Lung (tissue), 17 donors: ENCODE measurements at places on chromosomes 6 and 20.

DNA sequence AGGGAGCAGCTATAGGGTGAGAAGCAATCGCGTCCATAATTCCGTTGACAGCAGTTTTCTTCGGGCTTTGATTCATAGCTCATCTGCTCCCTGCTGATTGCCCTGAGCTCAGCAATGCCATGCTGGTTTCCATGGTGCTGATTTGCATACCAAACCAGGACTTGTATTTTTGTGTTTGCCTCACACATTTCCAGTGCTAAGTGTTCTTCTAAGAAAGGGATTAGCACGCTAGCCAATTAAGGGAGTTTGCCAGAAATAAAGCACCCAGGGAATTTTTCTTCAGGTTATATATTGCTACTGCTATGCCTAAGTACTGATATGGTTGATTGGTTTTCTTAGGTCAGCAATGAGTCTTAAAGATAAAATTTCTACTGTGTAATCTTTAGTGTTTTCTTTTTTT is 177.6 kb downstream of the PLCB1 start:
- DNase-seq, result peak; percentile 11
- H3K27ac ChIP-seq, result no peak overlapping the region
- no peaks in the 10 kb centered on the region for H3K36me3 ChIP-seq
- H3K4me1 ChIP-seq, result no peaks in the 10 kb centered on the region
- no peak overlapping the region for H3K4me3 ChIP-seq

DNA sequence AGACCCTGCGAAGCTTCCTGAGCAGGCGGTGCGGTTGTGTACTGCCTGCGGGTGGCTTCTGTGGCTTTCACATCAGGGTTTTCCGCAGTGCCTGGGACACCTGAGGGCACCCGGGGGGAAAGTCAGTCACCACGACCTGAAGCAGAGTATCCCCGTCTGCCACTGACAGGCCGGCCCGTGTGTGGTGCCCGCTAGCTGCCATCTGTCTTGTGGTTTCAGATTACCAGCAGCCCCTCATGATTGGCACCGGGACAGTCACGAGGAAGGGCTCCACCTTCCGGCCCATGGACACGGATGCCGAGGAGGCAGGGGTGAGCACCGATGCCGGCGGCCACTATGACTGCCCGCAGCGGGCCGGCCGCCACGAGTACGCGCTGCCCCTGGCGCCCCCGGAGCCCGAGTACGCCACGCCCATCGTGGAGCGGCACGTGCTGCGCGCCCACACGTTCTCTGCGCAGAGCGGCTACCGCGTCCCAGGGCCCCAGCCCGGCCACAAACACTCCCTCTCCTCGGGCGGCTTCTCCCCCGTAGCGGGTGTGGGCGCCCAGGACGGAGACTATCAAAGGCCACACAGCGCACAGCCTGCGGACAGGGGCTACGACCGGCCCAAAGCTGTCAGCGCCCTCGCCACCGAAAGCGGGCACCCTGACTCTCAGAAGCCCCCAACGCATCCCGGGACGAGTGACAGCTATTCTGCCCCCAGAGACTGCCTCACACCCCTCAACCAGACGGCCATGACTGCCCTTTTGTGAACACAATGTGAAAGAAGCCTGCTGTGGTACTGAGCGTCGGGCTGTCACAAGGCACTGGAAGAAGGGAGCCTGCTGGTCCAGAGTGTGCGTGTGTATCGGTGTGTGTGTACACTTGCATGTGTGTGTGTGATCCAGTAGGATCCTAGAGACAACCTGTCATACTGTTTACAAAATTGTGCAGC is 54.4 kb downstream of the GOPC start:
- no peak overlapping the region for H3K4me3 ChIP-seq
- H3K36me3 ChIP-seq, result peaks cover 3% of the 10 kb centered on the region
- H3K27ac ChIP-seq, result peak overlapping the region; percentile 46
- no peaks in the 10 kb centered on the region for H3K4me1 ChIP-seq
- DNase-seq, result peak; percentile 71

GRCh38 chr6:53833155-53833554 is 38.4 kb downstream of the LRRC1 start:
- no peak for DNase-seq
- no peaks in the 10 kb centered on the region for H3K27me3 ChIP-seq
- H3K27ac ChIP-seq, result no peak overlapping the region
- no peaks in the 10 kb centered on the region for H3K36me3 ChIP-seq
- no peak overlapping the region for H3K4me3 ChIP-seq

DNA sequence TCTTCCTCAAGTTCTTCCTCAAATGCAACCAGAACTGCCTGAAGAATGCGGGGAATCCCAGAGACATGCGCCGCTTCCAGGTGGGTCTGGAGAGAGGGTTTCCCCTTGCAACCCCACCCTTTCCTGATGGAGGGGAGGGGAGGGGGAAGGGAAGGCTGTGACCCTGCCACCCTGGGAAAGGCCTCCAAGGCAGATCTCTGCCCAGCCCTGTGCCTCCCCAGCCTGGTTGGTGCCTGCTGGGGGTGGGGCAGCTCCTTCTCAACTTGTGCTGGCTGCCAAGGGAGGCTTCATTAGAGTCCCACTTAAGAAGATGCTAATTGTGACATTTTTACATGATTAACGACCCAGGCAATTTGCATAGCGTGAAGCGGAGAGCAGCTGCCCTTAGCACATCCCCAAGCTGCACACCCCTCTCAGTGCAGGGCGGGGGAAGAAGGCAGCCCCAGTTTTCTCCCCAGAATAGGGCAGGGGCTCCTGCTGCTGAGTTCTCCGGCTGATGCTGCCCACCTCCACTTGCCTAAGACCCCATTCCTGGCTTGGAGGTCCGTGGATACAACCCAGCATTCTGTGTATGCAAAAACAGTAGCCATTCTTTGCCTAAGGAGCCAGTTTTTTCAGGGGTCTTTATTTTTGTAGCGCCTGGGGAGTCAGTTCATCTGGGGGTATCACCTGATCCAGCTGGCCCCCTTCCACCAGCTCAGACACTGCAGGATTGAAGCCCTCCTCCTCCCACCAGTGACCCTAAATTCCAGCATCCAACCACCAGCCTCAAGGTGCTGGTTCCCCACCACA is 51.7 kb downstream of the CPXM1 start:
- DNase-seq, result no peak
- H3K27ac ChIP-seq, result no peak overlapping the region
- no peaks in the 10 kb centered on the region for H3K36me3 ChIP-seq
- no peaks in the 10 kb centered on the region for H3K4me1 ChIP-seq
- no peak overlapping the region for H3K4me3 ChIP-seq

- DNase-seq, result peak; percentile 29
- peaks cover 6% of the 10 kb centered on the region for H3K4me1 ChIP-seq
- peaks cover 11% of the 10 kb centered on the region for H3K27me3 ChIP-seq
- no peak overlapping the region for H3K27ac ChIP-seq
- H3K36me3 ChIP-seq, result no peaks in the 10 kb centered on the region
Measured at GRCh38 chr20:38875175-38875993, 50.8 kb upstream of the FAM83D start.

DNA sequence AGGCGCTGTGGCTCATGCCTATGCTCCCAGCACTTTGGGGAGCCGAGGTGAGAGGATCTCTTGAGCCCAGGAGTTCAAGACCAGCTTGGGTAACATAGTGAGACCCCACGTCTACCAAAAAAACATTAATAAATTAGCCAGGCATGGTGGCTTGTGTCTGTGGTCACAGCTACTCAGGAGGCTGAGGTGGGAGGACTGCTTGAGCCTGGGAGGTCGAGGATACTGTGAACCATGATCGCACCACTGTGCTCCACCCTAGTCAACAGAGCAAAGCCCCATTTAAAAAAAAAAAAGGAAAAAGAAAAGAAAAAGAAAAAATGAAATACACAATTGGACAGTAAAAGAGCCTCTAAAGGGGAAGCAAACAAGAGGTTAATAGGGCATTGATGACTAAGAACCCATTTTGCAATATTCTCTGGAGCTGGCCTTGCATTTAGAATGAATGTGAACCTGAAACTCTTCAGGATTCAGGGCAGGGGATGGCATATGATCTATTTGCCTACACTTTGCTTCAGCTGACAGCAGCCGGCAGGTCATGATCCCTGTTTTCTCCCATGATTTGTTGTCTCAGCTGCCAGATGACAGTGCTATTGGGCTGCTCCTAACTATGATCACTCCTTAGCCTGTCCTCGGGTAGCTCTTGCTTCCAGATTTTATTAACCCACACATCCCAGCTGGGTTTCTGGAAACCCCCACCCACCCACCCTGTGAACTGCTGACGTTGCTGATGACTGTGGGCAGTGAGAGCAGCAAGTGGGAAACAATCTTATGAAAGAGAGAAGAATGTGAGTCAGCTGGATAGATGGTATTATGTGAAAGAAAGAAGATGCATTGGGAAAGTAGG is 83.8 kb upstream of the ELOVL5 start:
- H3K27me3 ChIP-seq, result no peaks in the 10 kb centered on the region
- H3K36me3 ChIP-seq, result no peaks in the 10 kb centered on the region
- peak; percentile 10 for DNase-seq
- peak overlapping the region; percentile 67 for H3K27ac ChIP-seq

DNA sequence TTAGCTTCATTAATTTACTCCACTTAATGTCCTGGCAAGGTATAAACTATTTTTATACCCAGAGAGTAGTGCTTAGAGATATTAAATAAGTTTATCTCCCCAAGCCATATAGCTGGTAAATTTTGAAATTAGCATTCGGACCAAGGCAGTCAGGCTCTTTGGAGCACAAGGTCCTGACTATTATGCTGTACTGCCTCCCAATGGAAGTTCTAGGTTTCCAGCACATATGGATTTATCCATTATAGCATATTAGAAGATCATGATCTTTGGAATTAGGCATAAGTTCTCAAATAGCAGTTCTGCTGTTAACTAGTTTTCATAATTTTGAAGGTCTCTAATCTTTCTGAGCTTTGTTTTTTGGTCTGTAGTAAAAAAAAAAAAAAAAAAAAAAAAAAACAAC is 835.3 kb upstream of the EPHA7 start:
- no peak for DNase-seq
- no peaks in the 10 kb centered on the region for H3K36me3 ChIP-seq
- H3K4me3 ChIP-seq, result no peak overlapping the region

- no peak overlapping the region for H3K27ac ChIP-seq
- H3K4me3 ChIP-seq, result no peak overlapping the region
- H3K36me3 ChIP-seq, result no peaks in the 10 kb centered on the region
- H3K4me1 ChIP-seq, result no peaks in the 10 kb centered on the region
- H3K27me3 ChIP-seq, result no peaks in the 10 kb centered on the region
Measured at GRCh38 chr20:52682237-52682636, 289.9 kb upstream of the TSHZ2 start.

GRCh38 chr6:138302554-138302953 is 75.2 kb upstream of the SMIM28 start:
- no peak overlapping the region for H3K27ac ChIP-seq
- DNase-seq, result no peak
- no peaks in the 10 kb centered on the region for H3K27me3 ChIP-seq
- H3K4me1 ChIP-seq, result no peaks in the 10 kb centered on the region
- no peaks in the 10 kb centered on the region for H3K36me3 ChIP-seq
- H3K4me3 ChIP-seq, result no peak overlapping the region

DNA sequence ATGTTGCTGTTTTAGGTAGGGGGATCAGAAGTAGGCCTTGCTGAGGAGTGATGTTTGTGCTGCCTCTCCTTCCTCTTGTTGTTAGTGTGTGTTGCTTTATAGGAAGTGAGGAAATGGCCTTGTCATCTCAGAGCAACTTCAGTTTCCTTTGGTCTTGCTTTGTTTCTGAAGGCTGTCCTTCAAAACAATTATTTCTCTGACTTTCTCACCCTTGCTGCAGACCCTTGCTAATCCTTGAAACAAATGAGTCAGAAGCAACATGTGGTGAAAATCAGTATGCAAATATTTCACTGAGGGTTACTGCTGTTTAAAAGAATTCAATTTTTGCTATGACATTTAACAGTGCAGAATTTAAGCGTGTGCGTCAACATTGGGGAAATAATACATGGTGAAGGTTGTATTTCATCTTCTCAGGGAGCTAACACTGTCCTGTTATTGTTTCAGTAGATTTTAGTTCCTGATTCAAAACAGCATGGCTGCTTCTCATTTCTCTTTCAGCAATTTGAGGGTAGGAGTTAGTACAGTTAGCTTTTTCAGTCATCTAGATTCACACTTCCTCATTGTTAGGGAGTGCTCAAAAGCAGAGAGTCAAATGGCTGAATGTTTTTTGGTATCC is 13.8 kb downstream of the RNF144B start:
- no peaks in the 10 kb centered on the region for H3K4me1 ChIP-seq
- no peaks in the 10 kb centered on the region for H3K27me3 ChIP-seq
- H3K27ac ChIP-seq, result peak overlapping the region; percentile 21
- H3K36me3 ChIP-seq, result peaks cover 6% of the 10 kb centered on the region
- H3K4me3 ChIP-seq, result no peak overlapping the region

GRCh38 chr6:39251406-39251805 is 22.1 kb upstream of the KCNK5 start:
- no peak overlapping the region for H3K4me3 ChIP-seq
- DNase-seq, result peak; percentile 11
- no peaks in the 10 kb centered on the region for H3K27me3 ChIP-seq
- no peaks in the 10 kb centered on the region for H3K4me1 ChIP-seq
- H3K36me3 ChIP-seq, result no peaks in the 10 kb centered on the region

- H3K27ac ChIP-seq, result no peak overlapping the region
- no peak for DNase-seq
- H3K27me3 ChIP-seq, result no peaks in the 10 kb centered on the region
Measured at GRCh38 chr6:23218751-23219150, 649.4 kb downstream of the HDGFL1 start.

DNA sequence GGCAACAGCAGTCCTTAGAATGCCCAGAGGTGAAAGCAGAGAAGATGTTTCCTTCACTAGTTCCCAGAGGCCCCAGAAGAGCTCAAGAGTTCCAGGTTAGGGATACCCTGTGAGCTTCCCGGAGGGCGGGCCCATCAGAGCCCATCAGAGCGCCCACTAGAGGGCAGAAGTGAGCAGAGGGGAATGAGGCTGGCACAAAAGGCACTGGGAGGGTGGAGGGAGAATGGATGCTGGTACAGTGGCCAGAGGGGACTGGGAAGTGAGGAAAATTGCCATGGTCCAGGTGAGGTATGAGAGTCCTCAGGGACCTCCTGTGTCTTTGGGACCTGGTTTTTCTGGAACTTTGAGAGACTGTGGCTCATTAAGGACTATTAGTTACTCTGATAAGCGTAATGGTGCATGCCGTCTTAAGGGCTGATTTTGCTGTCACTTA is 57.3 kb downstream of the LINC00237 start:
- H3K4me1 ChIP-seq, result no peaks in the 10 kb centered on the region
- H3K36me3 ChIP-seq, result no peaks in the 10 kb centered on the region
- peaks cover 10% of the 10 kb centered on the region for H3K27me3 ChIP-seq
- H3K27ac ChIP-seq, result no peak overlapping the region

DNA sequence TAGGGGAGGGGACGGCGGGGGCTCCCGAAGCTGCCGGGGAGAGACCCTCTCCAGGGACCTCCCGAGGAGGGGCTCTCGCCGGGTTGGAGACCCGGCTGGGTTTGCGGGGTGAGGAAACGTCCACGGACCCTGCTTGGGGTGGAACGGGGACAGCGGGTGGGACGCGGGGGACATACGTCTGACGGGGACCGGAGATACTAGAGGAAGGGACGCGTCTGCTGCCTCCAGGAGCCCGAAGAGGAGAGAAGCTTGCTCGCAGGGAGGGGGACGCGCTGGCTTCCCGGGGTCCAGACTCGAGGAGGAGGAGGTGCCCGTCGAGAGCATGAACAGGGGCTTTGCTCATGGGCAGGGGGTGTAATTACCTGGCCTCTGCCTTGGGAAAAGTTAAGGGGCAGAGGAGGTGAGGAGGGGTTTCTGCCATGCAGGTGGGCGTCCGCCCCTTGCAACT is 593 bp downstream of the DNMT3B start:
- no peaks in the 10 kb centered on the region for H3K36me3 ChIP-seq
- H3K27ac ChIP-seq, result no peak overlapping the region
- no peak for DNase-seq
- peaks cover 9% of the 10 kb centered on the region for H3K4me1 ChIP-seq
- H3K27me3 ChIP-seq, result no peaks in the 10 kb centered on the region

GRCh38 chr20:39588148-39588757 is 626.1 kb downstream of the DHX35 start:
- no peak overlapping the region for H3K4me3 ChIP-seq
- no peaks in the 10 kb centered on the region for H3K27me3 ChIP-seq
- H3K27ac ChIP-seq, result peak overlapping the region; percentile 22
- H3K36me3 ChIP-seq, result no peaks in the 10 kb centered on the region
- no peaks in the 10 kb centered on the region for H3K4me1 ChIP-seq
- DNase-seq, result peak; percentile 13

GRCh38 chr20:58432186-58432954 is 43.3 kb downstream of the VAPB start:
- H3K4me1 ChIP-seq, result peaks cover 11% of the 10 kb centered on the region
- peaks cover 5% of the 10 kb centered on the region for H3K36me3 ChIP-seq
